T-helper 17 cell (primary cell): ENCODE measurements at places on chromosomes 3 and 15.

GRCh38 chr15:91973481-91973880, 120.0 kb downstream of the SLCO3A1 start:
- no peak for DNase-seq

DNA sequence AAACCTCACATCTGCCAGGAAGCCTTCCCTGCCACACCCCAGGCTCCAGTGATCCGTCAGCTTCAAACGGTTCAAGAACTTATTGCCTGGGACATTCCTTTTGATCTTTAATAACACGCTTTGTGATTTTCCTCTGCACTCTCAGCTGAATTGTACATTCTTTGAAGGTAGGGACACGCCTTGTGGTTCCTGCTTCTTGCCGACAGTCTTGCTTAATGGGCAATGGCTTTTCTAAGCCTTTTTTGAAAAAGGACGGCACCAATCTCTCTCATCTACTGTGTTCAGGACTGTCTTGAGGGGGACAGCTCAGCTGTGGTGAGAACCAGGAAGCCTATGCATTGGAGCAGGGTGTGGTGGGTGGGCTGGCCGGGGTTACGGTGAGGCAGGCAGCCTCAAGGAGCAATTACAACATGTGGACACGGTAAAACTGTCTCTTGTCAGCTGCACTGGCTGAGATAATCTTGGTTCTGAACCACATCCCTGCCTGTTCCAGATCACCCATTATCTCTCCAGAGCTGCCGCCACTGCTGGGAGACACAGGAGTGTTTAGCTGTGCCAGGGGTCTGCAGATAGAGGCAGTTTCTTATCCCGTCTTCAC, 46.0 kb upstream of the GLCE start:
- no peak for DNase-seq

DNA sequence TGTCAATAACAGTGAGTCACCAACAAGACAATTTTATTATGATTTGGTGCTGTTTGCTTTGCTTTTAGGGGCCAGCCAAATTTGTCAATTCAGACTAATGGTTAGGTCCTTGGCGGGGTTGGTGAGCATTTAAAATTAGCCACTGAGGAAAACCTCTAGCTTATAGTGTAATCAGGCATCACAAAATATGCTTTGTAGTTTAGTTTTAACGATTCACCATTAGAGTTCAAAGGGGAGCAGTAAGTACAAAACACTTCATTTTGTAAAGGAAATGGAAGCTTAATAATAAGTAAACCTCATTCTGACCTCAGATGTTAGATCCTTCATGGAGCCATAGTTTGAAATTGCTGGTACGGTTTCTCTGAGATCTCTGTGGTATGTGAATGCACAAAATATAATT, 218.4 kb upstream of the GOLIM4 start:
- no peak for DNase-seq

DNA sequence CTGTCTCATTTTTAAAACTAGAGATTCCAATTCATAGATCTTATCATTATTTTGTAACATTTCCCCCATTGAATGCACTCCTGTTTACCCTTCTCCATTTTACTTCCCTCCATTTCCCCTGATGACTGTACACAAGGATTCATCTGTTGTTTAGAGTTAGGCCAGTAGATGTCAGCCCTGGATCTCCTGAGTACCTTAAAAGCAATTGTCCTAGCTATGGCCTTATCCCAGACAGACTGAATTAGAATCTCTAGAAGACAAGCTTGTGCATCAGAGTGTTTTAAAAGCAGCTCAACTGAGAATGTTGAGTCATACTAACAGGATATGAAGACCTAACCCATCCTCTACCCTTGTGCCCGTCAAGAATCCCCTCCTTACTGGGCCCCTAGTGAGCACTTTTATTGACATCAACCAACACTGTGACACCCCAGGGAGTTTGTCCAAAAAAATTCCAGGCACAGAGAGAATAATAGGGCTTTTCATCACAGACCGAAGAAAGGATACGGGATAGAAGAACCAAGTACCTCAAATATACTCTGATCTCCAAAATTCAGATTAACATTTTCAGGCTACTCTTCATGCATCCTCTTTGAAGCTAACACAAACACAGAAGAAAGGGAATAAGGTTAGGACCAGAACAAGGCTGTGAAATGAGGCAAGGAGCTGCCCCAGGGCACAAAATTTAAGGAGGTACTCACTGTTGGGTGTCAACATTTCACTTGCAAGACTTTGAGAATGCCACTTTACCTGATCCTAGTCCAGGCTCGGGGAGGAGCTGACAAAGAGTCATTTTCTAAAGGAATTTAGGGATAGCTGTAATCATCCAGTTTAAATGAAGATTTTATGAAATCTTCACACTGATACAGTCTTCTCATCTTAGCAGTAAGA, 17.1 kb downstream of the ZBED2 start:
- no peak for DNase-seq

DNA sequence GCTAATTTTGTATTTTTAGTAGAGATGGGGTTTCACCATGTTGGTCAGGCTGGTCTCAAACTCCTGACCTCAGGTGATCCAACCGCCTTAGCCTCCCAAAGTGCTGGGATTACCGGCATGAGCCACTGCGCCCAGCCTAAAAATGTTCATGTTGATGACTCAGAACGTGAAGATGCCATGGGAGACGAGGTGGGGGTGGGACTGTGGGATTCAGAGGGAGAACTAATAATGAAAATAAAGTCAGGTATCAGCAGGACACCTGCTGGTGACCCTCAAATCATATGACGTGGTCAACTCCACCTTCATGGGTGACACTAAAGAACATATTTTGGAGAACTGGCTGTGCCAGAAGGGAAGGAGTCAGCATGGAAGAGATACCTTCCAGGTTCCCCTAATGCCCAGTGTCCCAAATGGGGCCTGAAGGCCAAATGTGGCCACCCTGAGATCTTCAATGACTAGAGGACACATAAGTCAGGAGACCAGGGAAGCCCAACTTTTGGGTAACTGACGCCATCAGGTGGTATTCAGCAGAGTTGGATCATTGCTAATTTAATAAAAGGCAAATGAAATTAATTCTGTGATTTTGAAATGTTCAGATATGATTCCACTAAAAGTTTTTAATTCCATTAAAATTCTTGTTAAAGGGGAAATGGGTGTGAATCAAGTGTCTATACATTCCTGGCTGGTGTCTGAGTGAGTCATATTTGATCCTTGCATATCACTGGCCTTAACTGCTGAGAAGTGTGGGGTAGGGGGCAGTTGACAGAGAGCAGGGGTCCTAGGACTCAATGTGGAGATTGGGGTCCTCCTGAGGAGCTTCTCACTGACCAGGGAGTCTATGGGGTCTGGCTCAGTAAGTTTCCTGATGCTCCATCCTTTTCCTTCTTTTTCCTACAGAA, 88.6 kb upstream of the GSK3B start:
- no peak for DNase-seq

DNA sequence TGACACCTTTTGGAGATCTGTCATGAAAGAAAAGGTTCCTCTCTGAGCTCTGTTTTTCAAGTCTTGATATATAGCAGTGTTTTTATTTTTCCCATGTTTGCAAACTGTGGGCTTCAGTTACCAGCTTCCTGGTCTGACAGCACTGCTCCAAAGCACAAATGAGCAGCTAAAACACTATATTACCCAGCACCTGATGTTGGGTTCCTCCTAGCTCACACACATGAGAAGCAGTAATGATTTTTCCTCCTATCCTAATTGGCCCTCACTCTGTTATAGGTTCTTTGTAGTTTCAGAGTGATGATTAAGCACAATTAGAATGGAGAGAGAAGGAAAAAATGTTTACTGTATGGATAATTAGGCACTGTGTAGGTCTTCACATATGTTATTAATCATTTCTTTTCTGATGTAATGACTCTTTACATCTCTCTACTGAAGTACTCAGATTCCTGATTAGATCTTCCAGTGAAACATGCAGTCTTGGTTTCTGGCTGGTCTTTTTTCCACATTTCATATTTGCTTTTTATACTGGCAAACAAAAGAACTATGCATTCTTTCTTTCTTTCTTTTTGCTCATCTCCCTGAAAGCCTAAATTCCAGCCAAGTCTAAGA, 939.7 kb downstream of the NSUN3 start:
- no peak for DNase-seq

- no peak for DNase-seq
Measured at GRCh38 chr3:52432225-52432624, 12.7 kb downstream of the SEMA3G start.

- no peak for DNase-seq
Measured at GRCh38 chr3:124630960-124631359, 99.3 kb upstream of the UMPS start.

DNA sequence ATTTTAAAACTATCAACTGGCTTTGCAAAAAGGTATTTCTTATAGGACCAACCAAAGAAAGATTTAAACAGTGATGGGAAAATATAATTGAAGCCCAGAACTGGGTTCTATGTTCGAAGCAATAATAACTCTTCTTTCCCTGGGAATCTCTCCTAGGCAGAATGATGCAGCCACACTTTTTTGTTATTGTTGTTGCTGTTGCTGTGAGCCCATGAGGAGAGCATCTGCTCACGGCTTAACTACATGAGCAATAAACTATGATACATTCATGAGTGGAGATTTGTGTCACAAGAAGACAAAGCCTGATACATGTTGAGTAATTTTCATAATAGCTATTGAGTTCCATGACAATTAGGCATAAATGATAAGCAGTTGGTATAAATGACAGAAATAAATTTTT, 80.5 kb downstream of the CRTC3 start:
- DNase-seq: no peak

GRCh38 chr3:130529486-130530215, 12.7 kb downstream of the COL6A6 start:
- no peak for DNase-seq

DNA sequence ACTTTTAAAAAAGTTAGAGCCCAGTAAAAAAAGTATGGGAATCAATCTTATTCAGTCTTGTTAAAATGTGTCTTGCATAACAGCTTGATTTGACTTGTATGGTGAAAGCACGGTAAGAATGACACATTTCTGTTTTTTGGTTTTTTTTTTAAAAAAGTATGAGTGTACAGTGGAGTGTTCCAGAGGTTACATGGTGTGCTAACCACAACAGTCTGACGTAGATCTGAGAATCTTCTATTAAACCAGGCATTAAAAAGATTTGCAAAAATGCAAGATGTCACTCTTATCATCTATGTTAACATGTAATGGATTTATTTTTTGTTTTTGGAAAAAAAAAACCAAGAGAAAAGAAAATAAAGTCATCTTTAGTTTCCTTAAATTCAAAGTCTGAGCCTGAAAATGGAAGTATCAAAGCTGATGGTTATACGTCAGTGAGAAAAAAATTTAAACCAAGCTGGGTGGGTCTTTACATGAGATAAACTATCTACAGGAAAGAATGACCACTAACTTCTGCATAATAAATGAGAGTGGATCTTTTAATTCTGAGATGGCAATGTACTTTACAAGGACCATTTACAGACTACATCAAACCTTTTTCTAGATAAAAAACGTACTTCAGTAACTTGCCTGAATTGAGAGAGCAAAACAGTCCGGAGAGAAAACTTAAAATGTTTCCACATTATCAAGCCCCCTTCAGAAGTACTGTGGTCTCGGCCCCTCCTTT, 1.6 kb downstream of the GABPB1 start:
- DNase-seq: no peak

GRCh38 chr3:146189519-146190173, 28.7 kb upstream of the PLOD2 start:
- no peak for DNase-seq

GRCh38 chr3:72042397-72043203, 257.7 kb upstream of the PROK2 start:
- DNase-seq: no peak

- DNase-seq: no peak
Measured at GRCh38 chr15:55649058-55649423, 60.9 kb upstream of the PYGO1 start.

DNA sequence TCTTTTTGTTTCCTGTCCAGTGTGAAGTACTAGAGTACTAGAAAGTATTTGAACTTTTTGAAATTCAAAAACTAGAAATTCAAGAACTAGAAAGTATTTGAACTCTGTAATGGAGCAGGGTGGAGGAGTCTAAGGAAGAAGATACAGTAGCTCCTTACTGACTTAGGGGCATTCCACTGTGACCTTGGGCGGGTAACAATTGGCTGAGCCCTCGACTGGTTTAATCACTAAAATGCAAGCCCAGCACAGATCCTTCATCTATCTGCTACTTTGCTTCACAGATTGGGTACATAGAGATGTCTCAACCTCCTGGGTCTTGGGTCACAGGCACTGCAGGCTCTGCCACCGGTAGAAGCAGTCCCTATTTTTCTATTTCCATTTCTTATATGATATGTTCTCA, 462.1 kb upstream of the AGTR1 start:
- DNase-seq: no peak

DNA sequence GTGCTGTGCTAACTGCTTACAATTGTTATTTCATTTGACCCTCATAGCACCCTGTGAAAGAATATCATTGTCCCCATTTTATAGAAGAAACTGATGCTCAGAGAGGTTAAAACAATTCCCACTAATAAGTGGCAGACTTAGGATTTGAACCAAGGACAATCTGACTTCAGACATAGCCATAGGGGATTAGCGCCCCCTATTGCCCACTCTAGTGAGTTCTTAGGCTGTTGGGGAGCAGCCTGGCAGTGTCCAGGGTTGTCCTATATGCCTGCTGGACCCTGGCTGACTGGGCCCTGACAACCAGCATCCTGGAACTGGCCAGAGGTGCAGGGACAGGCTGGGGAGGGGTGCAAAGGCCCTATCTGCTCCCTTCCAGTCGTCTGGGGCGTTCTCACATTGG, 15.4 kb downstream of the DPH3 start:
- no peak for DNase-seq

- DNase-seq: no peak
Measured at GRCh38 chr15:80183886-80184285, 31.1 kb downstream of the FAH start.

- no peak for DNase-seq
Measured at GRCh38 chr3:161700998-161701397, 204.4 kb downstream of the OTOL1 start.

- no peak for DNase-seq
Measured at GRCh38 chr3:139263798-139264197, 80.0 kb upstream of the MRPS22 start.

- DNase-seq: no peak
Measured at GRCh38 chr3:183613366-183614285, 21.8 kb upstream of the KLHL24 start.

DNA sequence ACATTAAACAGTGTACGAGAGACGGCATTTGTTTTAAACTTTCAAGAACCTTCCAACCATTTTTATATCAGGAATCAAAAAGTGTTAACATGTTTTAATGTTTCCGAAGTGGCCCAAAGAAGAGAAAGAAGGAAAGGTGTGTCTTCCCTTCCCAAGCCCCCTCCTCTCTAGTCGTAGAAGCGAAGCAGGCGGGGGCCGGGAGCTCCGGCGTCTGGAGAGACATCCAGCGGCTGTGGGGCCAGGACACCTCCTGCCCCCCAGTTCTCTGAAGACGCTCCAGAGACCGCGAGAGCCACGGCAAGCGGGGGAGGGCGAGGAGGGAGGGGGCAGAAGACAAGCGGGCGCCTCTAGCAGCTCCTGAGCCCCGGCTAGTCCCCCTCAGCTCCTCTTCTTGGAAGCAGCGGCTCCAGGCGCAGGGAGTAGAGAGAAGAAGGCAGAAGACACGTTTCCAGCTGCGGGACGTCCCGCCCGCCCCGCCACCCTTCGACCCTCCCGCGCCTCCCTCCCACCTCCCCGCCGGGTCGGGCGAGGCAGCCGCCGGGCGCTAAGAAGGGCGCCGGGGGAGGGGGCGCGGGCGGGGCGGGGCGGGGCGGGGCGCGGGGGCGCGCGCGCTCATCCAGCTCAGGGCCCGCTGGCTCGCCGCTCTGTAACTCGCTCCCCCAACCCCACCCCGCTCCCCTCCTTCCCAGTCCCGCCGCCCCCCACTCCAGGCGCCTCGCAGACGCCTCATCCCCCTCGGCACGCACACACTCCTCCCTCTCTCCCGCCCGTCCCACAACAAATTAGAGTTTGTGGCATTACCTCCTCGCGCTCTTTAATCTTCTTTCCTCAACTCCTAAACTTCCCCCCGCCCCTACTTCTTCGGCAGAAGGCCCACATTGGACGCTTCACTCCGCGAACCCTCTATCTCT, at the start of gene ZBTB20:
TSS of gene ZBTB20 (minus strand) at position 871 of the 911 bp plus-strand sequence.
- DNase-seq: no peak
